ENCODE measurements at places on chromosomes 6 and 20. TPM values are rescaled to one million over a fixed set of nuclear protein-coding genes. Genes with fewer than 3 reads are reported as not detected.

The GSTA3 gene
- not detected for total RNA-seq

The BCAS4 gene
- total RNA-seq = 17.5 TPM

The BPIFB2 gene
- total RNA-seq = not detected

The ATP6V1G2 gene
- 1.5 TPM for total RNA-seq

The SLC52A3 gene
- not detected for total RNA-seq

The FAM162B gene
- not detected for total RNA-seq

The GSTA4 gene
- 14.7 TPM for total RNA-seq

The SSTR4 gene
- total RNA-seq = not detected

The C20orf96 gene
- 3.4 TPM for total RNA-seq

The ZGPAT gene
- total RNA-seq = 20.6 TPM

The FAM110A gene
- 7.2 TPM for total RNA-seq

The FAM217A gene
- not detected for total RNA-seq
